ENCODE measurements at places on chromosomes 2 and 18.

- DNase-seq = no peak
These were observed 363.2 kb upstream of the RND3 start for GRCh38 chr2:150850641-150851040.

- no peak for DNase-seq
These were observed 59.5 kb downstream of the TDRD15 start for GRCh38 chr2:21183306-21183705.

GRCh38 chr2:109172556-109173105 is 43.6 kb downstream of the SH3RF3 start:
- no peak for DNase-seq

DNA sequence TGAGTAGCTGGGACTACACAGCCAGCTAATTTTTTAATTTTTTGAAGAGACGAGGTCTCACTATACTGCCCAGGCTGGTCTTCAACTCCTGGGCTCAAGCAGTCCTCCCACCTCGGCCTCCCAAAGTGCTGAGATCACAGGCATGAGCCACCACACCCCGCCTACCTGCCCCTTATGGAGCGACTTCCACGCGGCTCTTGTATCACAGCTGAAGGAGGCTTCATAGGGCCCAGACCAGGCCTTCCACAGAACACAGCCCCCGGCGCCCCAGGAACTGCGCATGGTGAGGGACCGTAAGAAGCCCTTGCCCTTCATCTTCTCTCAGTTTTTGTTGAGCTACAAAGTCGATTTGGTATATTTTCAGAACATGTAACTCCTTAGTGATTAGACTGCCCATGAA is 220.3 kb downstream of the KLHL29 start:
- no peak for DNase-seq

- no peak for DNase-seq
These were observed 53.7 kb downstream of the EHD3 start for GRCh38 chr2:31287654-31288053.

Measured in stimulated activated CD4-positive, alpha-beta T cell treated with anti-CD3 and anti-CD28 coated beads, Interleukin-1b, Interleukin-23, amount 100 ng/mL, for 24 hours (primary cell).